WERI-Rb-1 (cell line): ENCODE measurements at places on chromosomes 2 and 18.

DNA sequence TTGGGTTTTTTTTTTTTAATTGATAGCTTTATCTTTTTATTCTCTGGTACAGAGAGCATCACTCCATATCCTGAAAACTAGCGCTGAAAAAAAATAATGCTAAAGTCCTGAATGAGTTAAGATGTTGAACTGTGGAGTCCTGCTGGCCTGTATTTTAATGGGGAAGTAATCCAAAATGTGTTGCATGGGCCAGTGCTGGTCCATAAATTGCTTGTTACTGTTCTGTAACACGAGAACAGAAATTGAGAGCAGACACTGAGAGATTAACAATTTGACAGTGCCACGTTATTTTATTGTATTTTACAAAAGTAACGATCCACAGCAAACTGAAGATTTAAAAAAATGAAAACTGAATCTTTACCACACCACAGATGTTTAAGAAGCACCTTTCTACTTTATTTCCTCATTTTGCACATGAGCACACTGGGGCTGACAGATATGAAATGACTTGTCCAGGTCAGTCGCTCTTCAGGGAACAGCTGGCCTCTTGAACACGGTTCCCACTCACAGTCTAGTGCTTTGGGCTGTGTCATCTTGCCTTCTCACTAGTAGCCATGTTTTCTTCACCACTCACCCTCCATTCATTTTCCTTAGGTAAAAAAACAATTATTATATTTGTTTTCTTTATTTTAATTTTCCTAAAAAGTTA is 35.3 kb downstream of the ZCCHC2 start:
- no peak for DNase-seq

DNA sequence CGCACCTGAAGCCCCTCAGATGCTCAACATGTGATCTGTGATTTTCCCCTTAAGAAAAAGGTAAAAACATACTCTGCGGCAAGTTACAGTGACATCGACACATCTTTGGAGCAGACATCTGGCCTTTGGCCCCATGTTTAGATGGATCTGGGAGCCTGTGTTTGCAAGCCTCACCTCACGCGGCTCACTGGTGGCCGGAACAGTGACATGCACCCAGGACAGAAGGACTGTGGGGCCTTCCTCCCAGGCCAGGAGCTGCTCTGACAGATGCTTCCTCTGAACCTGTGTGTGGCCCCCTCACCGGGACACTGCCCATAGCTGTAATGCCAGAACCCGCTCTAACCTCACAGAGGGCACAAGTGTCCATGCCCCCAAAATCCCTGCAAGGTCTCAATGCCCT is 13.1 kb downstream of the PASK start:
- no peak for DNase-seq

GRCh38 chr2:176503776-176504175 is 234.5 kb downstream of the MTX2 start:
- no peak for DNase-seq

- no peak for DNase-seq
Measured at GRCh38 chr2:55871637-55872036, 51.9 kb downstream of the EFEMP1 start.

GRCh38 chr18:69674292-69674877 is 273.3 kb downstream of the CD226 start:
- no peak for DNase-seq
